Naive thymus-derived CD4-positive, alpha-beta T cell (primary cell): ENCODE measurements at places on chromosomes 4 and X. TPM values are rescaled to one million over a fixed set of nuclear protein-coding genes. Genes with fewer than 3 reads are reported as not detected.

Gene SLITRK4
- total RNA-seq, result not detected

DNA sequence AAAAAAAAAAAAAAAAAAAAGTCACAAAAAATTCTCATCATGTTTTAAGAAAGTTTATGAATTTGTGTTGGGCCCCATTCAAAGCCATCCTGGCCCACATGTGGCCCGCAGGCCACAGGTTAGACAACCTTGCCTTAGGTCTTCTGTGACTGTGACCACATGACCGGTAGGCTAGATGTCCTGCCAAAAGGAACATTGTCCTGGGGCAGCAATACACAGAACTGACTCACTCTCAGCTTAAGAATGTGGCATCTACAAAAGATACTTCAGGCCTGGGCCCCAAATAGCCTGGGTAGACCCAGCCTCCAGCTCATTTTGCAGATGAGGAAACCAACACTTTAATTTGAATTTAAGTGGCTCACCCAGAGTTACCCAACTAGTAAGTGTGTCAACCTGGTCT is 10.0 kb downstream of the AWAT2 start:
- DNase-seq, result no peak

- no peak for DNase-seq
Observed at GRCh38 chrX:38045538-38046096, 39.3 kb downstream of the SYTL5 start.

GRCh38 chr4:185761352-185762235 is 50.4 kb downstream of the SORBS2 start:
- DNase-seq, result no peak
